ENCODE measurements at places on chromosomes 3 and 15.

GRCh38 chr3:186053954-186054791 is 54.7 kb downstream of the ETV5 start:
- no peak for DNase-seq

- DNase-seq, result no peak
These were observed 134.4 kb upstream of the ROBO1 start for GRCh38 chr3:79902151-79902550.

DNA sequence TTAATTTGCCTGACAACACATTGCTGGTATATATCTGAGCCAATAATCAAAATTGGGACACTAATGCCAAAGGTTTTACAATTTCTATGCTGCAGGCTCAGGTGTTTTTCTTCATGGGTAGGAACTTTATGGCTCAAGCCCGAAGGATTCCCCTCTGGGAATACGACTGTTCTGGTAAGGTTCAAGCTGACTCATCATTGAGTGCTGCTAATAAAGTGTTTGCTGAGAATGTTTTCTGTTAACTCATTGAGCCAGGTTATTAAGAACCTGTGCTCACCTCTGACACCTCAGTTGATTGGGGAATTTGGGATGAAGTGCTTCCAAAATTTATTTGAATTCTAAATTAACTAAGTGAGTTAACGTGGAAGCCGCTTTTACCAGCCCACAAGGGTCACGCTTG is 135.8 kb upstream of the CTDSPL start:
- DNase-seq, result no peak

DNA sequence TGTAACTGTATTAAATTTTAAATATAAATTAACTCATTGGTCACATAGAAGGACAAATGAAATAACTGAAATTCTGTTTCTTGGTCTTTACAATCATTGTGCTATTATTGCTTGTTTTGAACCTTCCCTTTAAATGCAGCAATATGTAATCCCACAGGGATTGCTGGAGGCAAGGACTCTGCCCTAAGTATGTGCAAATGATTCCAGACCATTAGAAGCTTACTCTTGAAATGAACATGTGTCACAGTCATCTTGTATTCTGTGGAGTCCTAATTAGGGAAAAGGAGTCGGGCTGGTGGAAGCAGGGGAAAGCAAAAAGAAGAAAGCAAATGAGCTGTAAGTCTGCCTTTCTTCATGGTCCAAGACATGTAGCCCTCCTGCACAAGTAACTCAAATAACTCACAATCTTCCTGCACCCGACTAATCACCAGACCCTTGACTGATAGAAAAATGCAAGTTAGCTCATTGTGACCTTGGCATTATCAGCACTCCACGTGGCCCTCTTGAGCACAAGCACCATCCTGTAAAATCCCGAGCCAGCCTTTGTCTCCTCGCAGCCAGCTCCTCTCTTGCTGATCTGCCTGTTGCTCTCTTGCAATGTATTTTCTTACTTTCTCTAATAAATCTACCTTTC is 2.3 kb upstream of the TMPRSS7 start:
- no peak for DNase-seq

DNA sequence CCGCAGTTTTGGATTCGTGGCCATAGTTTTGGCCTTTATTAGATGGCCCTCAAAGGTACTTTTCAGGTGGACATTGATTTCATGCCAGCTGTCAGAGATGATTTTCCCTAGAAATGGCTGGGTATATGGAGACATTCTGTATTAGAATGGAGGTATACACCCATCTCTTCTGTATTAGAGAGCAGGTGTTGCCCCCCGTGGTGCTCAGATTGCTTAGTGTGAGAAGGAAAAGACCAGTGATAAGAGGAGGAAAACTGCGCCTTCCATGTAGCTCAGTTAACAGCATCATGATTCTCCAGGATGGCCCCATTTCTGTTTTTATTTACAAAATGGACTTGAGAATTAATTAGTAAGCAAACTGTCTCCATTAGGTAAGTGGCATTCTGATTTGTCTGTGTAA is 145.9 kb downstream of the IGF1R start:
- DNase-seq, result no peak

- no peak for DNase-seq
These were observed 20.3 kb upstream of the UACA start for GRCh38 chr15:70783610-70784022.

- peak; percentile 47 for DNase-seq
These were observed 2.2 kb downstream of the MAPK6 start for GRCh38 chr15:52021128-52021671.

GRCh38 chr3:177466074-177466473 is 268.8 kb upstream of the TBL1XR1 start:
- no peak for DNase-seq

GRCh38 chr15:70491201-70491621 is 272.1 kb downstream of the UACA start:
- DNase-seq, result no peak

DNA sequence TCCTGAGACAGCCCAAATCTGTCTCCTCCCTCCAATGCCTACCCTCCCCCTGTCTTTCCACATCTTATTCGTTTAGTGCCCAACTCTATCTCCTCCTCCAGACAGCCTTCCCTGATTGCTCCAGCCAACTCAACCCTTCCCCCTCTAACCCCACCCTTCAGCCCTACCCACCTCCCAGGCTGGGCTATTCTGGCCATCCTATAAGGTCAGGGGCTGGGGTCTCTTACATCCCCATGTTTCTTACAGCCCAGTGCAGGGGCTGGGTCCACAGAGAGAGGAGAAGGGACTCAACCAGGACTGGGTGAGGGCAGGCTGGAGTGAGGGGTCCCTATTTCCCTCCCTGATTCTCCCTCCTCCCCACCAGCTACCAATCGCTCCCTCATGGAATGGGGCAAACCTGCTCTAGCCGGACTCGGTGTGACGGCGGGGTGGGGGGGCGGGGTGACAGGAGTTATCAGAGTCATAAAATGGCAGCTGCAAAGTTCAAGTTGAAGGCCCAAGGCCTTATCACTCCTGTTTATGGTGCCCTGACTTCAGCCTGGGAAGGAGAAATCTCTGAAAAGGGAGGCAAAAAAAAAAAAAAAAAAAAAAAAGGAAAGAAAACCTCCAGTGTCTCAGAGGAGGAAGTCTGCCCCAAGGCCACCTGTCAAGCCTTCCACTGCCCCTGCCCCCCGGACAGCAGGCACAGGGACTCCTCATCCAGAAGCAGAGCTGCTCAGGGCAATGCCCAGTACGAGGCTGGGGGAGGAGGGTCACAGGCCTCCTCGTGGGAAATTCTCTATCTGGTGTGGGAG is 2.1 kb downstream of the VIPR1 start:
- no peak for DNase-seq

DNA sequence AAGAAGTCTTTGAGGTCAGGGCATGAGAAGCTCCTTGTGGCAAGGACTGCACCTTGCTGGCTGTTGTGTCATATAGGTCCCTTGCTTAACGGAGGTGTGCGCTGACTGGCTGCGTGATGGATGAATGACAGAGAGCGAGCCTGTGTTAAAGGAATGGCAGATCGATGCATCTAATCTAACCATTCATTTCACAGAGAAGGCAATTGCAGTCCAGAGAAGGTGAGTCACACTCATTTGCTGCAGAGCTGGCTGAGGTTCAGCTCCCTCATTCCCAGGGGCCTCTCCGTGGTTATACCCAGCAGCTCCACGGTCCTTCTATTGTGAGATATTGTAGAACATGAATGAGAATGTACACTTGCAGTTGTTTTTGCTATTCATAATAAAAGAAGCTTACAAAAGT is 289.3 kb downstream of the EPHB1 start:
- no peak for DNase-seq

GRCh38 chr3:8094415-8094814 is 407.2 kb upstream of the LMCD1 start:
- no peak for DNase-seq

DNA sequence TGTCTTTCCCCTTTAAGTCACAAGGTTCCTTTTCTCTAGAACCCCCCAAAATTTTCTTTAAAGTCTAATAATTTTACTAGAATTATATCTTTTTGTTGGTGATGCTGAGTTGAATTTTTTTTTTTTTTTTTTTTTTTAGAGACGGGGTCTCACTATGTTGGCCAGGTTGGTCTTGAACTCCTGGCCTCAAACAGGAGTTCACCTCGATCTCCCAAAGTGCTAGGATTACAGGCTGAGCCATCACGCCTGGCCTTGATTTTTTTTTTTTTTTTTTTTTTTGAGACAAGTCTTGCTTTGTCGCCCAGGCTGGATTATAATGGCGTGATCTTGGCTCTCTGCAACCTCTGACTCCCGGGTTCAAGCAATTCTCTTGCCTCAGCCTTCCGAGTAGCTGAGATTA is 12.2 kb downstream of the SEC13 start:
- DNase-seq, result no peak

- DNase-seq, result no peak
These were observed 1163.5 kb downstream of the ROBO1 start for GRCh38 chr3:78604341-78604740.

GRCh38 chr3:104854468-104854867 is 512.2 kb upstream of the ALCAM start:
- no peak for DNase-seq

GRCh38 chr15:52682781-52683180 is 3.6 kb upstream of the ATOSA start:
- no peak for DNase-seq

DNA sequence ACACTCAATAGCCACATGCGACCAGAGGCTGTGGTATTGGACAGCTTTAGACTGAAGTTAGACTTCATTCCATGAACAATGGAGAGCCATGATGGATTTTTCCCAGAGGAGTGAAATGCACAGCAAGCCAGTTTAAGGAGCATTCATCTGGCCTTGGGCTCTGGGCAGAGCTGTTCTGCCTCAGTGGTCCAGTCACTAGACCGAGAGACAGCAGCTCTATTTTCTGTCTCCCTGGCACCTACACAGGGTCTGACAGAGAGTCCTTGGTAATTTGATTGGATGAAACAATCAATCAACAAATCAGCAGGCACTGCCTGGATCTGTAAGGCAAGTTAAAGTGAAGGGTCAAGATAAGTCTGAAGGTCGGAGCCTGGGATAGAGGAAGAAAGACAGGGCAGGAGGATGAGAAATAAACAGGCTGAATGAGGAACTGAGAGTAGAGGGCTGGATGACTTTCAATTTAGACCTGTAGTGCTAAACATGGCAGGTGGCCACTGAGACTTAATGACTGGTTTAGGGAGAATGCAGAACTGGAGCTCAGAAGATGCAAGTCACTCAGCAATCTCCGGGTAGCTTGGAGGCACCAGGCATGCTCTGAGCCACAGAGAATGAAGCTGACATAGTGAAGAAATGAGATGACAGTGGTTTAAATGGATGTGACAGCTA is 98.5 kb upstream of the SLC25A36 start:
- no peak for DNase-seq

GRCh38 chr3:187264911-187265310 is 26.6 kb downstream of the MASP1 start:
- DNase-seq, result no peak
